ENCODE measurements at places on chromosomes 4 and X. TPM values are rescaled to one million over a fixed set of nuclear protein-coding genes. Genes with fewer than 3 reads are reported as not detected.

Gene MGAT4D
- not detected for total RNA-seq

- no peak overlapping the region for H3K4me3 ChIP-seq
- H3K27me3 ChIP-seq: no peaks in the 10 kb centered on the region
- H3K36me3 ChIP-seq: no peaks in the 10 kb centered on the region
- H3K4me1 ChIP-seq: no peaks in the 10 kb centered on the region
- no peak overlapping the region for H3K27ac ChIP-seq
These were observed 214.9 kb upstream of the MAD2L1 start for GRCh38 chr4:120281581-120281980.

Gene UBE2K
- total RNA-seq: 99.6 TPM

DNA sequence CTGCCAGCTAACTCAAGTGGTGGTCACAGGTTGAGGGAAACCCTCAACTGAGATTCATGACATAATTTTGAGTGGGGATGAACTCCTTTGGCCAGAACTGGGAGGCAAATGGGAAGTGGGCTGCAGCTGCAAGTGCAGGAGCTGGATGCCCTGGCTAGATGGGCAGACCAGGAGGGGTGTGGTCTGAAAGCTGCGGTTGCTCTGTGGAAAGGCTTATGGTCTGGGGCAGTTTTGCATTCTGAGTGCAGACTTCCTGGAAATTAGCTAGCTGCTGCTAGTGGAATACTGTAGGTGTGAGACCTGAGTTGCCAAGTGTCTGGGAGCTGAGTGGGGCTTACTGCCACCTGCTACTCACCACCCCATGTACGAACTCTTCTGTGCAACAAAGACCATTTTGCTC, 52.1 kb upstream of the NAP1L2 start:
- H3K4me3 ChIP-seq: no peak overlapping the region
- H3K27me3 ChIP-seq: no peaks in the 10 kb centered on the region
- DNase-seq: no peak
- H3K36me3 ChIP-seq: no peaks in the 10 kb centered on the region
- H3K4me1 ChIP-seq: no peaks in the 10 kb centered on the region

GRCh38 chr4:112343330-112344080, 46.3 kb downstream of the ALPK1 start:
- DNase-seq: no peak
- no peaks in the 10 kb centered on the region for H3K4me1 ChIP-seq
- H3K36me3 ChIP-seq: no peaks in the 10 kb centered on the region
- no peaks in the 10 kb centered on the region for H3K27me3 ChIP-seq

DNA sequence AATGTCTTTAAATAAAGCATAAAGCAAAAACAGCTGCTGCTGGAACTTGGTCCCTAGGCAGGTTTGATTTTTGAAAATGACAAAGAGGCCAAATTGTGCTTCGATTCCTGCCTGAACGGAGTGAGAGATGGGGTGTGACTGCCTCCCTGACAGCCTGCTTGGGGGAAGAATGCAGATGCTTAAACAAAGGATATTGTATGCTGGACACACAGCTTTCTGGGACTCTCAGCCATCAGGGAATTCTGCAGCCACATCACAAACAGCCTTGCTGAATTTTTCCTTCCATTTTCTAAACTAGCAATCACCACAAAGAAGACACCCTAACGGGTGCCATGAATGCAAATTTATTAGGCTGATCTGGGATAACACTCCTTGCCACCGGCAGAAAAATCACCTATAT, 83.9 kb upstream of the CPEB2 start:
- H3K4me1 ChIP-seq: no peaks in the 10 kb centered on the region
- no peak overlapping the region for H3K4me3 ChIP-seq
- no peak for DNase-seq
- H3K36me3 ChIP-seq: no peaks in the 10 kb centered on the region

Gene MEPE
- total RNA-seq: not detected

Gene APLN
- total RNA-seq: 2.7 TPM

Gene MRPL1
- total RNA-seq: 42.3 TPM

DNA sequence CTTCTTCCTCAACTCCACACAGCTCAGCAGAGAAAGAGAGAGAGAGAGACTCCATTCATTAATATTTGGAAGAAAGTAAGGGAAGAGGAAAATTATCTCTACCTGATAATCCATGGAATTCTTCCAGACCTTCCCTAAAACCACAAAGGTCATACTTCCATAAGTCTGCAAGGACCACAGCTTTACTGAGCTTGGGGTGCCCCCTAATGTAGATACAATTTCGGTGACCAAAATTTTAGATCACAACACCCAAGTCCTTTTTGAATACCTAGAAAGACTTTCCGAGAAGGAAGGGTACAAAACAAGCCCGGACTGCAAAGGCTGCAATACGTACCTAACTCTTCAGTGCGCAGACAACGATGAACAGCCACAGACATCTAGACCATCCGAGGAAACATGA, 523.9 kb downstream of the GLUD2 start:
- no peak overlapping the region for H3K27ac ChIP-seq
- no peak for DNase-seq
- no peak overlapping the region for H3K4me3 ChIP-seq
- H3K4me1 ChIP-seq: no peaks in the 10 kb centered on the region

Gene STATH
- not detected for total RNA-seq

Gene CT45A10
- total RNA-seq: 0.49 TPM

DNA sequence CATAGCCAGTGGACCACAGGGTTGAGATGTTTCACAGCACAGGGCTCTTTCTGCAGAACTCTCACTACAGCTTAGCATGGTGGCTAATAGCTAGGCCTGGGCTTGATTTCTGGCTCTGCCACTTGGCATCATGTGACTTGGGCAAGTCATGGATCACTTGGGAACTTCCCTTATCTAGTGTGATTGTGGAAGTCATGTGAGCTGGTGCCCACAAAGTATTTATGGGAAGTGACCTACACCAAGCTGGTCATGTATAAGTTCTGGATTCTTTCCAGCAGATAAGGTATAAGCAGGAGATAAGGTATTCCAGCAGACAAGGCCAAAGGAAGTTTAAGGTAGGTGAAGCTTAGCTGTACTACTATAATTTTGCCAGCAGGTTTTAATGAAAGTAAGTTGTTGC, 61.0 kb downstream of the REELD1 start:
- no peaks in the 10 kb centered on the region for H3K27me3 ChIP-seq
- no peaks in the 10 kb centered on the region for H3K36me3 ChIP-seq
- no peak overlapping the region for H3K27ac ChIP-seq
- no peak overlapping the region for H3K4me3 ChIP-seq
- H3K4me1 ChIP-seq: no peaks in the 10 kb centered on the region
- peak; percentile 20 for DNase-seq

DNA sequence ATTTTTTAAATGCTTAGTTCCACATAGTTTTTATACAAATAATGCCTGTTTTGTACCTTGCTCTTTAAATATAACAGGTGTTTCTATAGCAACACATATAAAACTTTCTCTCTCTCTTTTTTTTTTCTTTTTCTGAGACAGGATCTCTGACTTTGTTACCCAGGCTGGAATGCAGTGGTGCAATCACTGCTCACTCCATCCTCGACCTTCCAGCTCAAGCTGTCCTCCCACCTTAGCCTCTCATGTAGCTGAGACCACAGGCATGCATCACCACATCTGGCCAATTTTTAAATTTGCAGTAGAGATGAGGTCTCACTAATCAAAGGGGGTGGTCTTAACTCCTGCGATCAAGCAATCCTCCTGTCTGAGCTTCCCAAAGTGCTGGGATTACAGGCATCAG, 18.3 kb upstream of the SULT1E1 start:
- no peak overlapping the region for H3K27ac ChIP-seq
- no peak overlapping the region for H3K4me3 ChIP-seq
- no peaks in the 10 kb centered on the region for H3K36me3 ChIP-seq
- H3K27me3 ChIP-seq: no peaks in the 10 kb centered on the region
- H3K4me1 ChIP-seq: no peaks in the 10 kb centered on the region
- no peak for DNase-seq

GRCh38 chr4:1036976-1037810, 25.8 kb downstream of the FGFRL1 start:
- H3K27ac ChIP-seq: no peak overlapping the region
- DNase-seq: no peak
- peaks cover 11% of the 10 kb centered on the region for H3K27me3 ChIP-seq
- no peak overlapping the region for H3K4me3 ChIP-seq
- no peaks in the 10 kb centered on the region for H3K4me1 ChIP-seq

- no peak for DNase-seq
- H3K27ac ChIP-seq: no peak overlapping the region
- no peak overlapping the region for H3K4me3 ChIP-seq
- no peaks in the 10 kb centered on the region for H3K4me1 ChIP-seq
- no peaks in the 10 kb centered on the region for H3K36me3 ChIP-seq
- H3K27me3 ChIP-seq: no peaks in the 10 kb centered on the region
These were observed 12.4 kb upstream of the RGS12 start for GRCh38 chr4:3280466-3280865.

DNA sequence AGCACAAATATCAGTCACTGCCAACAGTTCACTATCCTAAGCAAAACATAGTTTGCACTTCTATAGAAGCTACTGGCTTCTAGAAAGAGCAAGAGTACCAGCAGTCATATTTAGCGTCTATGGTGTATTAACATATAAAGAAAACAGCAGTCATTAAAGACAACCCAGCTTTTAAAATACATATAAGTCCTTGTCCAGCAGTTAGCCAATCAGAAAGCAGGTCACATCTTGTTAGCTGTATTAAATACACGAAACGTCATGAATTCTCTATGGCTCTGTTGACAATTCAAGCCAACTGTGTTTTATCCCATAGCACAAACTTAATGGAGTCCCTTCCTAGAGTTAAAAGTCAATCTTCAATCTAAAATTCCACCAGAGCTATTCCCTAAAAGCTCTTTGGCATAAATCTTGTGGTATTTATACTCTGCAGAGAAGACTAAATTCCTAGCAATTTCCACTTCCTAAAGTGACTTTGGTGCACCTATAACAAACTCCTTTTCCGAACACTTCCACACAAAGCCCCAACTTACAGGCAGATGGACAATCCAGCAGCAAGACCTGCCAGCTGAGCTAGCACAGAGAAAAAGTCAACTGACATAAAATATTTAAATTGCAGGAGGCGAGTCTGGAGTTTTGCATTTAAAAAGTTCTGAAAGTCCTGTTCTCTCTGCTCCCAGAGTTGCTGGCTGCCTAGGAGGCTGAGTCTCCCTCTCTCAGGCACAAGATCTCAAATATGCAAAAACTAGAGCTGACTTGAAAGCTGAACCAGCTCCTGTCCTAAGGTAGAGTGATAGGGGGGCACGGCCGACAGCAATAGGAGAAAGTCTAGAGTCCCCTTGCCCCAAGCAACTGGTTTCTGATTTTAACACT, 1.3 kb downstream of the LDB2 start:
- H3K4me3 ChIP-seq: peak overlapping the region; percentile 19
- peak overlapping the region; percentile 55 for H3K27ac ChIP-seq
- H3K27me3 ChIP-seq: no peaks in the 10 kb centered on the region
- DNase-seq: no peak

DNA sequence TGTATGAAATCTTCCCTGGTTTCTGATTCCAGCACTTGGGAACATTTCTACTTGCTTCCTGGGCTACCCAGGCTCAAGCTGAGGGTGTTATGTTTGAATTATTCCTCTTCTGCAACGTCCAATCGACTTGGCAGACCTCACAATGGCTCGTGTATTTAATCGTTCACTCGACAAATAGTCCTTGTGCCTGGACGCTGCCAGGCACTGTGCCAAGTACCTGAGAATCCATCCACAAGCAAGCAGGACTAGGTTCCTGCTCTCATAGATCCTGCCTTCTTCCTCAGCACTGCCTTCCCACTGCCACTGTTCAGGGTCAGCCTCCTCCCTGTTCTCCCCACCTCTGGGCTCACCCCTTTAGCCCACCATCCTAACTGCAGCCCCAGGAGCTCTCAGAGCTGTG, 113.3 kb downstream of the EFNB1 start:
- H3K4me3 ChIP-seq: no peak overlapping the region
- DNase-seq: peak; percentile 23
- no peaks in the 10 kb centered on the region for H3K27me3 ChIP-seq
- no peak overlapping the region for H3K27ac ChIP-seq
- H3K36me3 ChIP-seq: no peaks in the 10 kb centered on the region
- H3K4me1 ChIP-seq: no peaks in the 10 kb centered on the region

DNA sequence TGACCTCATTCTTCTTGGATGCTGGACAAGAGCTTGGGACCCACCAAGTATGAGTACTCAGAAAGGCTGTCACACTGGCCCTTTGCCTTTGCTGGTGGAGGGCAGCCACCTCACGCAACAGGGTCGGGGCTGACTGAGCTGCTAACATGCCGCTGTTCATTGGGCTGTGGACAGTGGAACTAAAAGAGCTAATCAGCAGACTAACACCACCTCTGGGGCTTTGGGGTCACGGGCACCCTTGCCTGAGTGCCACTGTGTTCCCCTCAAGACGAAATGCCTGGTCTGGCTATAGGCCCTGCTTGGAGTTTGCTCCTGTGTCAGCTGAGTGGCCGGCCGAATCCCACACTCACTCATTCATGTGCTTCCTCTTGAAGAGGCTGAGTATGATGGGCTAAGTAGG, 559.6 kb downstream of the SPRY1 start:
- DNase-seq: no peak
- H3K4me1 ChIP-seq: no peaks in the 10 kb centered on the region
- H3K27ac ChIP-seq: no peak overlapping the region
- no peaks in the 10 kb centered on the region for H3K27me3 ChIP-seq
- H3K36me3 ChIP-seq: no peaks in the 10 kb centered on the region

GRCh38 chr4:73499996-73500765, 18.6 kb downstream of the AFM start:
- no peaks in the 10 kb centered on the region for H3K36me3 ChIP-seq
- no peak overlapping the region for H3K4me3 ChIP-seq
- no peak for DNase-seq
- peak overlapping the region; percentile 19 for H3K27ac ChIP-seq

Gene TAF7L
- total RNA-seq: not detected

DNA sequence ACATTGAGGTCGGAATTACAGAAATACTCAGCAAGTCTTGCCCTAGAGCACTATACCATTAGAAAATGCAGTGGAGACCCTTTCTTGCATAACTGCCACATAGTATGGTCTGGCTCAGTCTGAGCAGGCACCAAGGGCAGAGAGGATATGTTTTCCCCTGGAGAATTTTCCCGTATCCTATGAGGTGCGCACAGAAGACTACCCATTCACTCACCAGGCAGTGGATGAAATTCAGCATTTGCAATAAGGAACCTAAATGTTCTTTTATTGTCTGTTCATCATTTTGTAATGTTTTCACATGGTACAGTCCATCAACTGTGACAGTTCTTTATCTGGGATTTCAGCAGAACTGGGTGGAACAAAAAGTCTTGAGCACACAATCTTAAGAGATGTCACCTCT, 15.5 kb downstream of the JADE3 start:
- no peaks in the 10 kb centered on the region for H3K4me1 ChIP-seq
- no peak overlapping the region for H3K4me3 ChIP-seq
- no peak overlapping the region for H3K27ac ChIP-seq
- H3K27me3 ChIP-seq: no peaks in the 10 kb centered on the region

- no peak overlapping the region for H3K27ac ChIP-seq
- H3K4me1 ChIP-seq: no peaks in the 10 kb centered on the region
- no peak for DNase-seq
These were observed 85.2 kb upstream of the CLCN4 start for GRCh38 chrX:10071451-10072144.

- H3K27ac ChIP-seq: no peak overlapping the region
- H3K27me3 ChIP-seq: no peaks in the 10 kb centered on the region
- no peaks in the 10 kb centered on the region for H3K4me1 ChIP-seq
- no peak for DNase-seq
These were observed 380.4 kb upstream of the CPEB2 start for GRCh38 chr4:14621731-14622463.
